ENCODE measurements at places on chromosomes 11 and 22.

DNA sequence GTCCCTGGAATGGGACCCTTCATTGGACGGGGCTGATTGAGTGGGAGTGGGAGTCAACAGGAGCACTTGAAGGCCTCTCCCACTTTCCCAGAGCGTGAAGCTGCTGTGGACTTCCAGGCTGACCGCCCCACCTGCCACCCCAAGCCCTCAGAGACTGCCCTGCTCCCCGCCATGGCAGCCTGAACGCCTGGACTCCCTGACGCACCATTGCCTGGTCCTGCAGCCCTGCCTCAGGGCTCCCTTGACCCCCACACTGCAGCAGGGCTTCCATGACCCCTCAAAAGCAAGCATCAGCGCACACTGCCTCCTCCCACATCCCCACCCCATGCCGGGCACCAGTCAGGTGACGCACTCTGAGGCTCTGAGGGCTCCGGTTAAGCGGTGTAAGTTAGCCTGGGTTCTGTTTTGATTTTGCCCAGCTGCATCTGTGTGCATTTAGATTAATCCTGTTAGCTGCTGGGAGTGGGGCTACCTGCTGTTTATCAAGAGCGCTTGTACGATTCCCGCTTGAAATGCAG lies 39.4 kb downstream of the TRIM29 start:
- DNase-seq = no peak

GRCh38 chr22:49554741-49555140 lies 272.9 kb downstream of the BRD1 start:
- DNase-seq = no peak

GRCh38 chr11:76667271-76667818 lies 3.2 kb downstream of the LRRC32 start:
- DNase-seq = no peak

- no peak for DNase-seq
These were observed 57.4 kb upstream of the WNT11 start for GRCh38 chr11:76263657-76264056.

- no peak for DNase-seq
These were observed 123.9 kb downstream of the CTNND1 start for GRCh38 chr11:57885298-57886050.

GRCh38 chr11:31809857-31810778 lies 1.0 kb downstream of the PAX6 start:
- peak; percentile 49 for DNase-seq

DNA sequence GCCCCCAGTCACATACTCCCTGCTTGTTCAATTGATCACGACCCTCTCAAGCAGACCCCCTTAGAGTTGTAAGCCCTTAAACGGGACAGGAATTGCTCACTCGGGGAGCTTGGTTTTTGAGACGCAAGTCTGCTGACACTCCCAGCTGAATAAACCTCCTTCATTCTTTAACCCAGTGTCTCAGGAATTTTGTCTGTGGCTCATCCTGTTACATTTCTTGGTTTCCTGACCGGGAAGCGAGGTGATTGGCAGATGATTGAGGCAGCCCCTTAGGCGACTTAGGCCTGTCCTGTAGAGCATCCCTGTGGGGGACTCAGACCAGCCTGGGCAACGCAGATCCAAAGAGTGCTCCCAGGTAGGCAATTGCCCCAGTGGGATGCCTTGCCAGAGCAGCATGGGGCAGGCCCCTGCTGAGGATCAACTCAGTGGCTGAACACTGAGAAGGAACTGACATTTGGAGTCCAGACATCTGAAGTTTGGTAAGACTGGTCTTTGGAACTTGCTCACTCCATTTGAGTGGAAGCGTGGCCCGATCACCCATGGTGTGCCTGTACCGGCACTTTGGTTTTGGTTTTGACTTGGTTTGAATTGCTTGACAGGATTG lies 51.5 kb downstream of the NEU3 start:
- DNase-seq = no peak

DNA sequence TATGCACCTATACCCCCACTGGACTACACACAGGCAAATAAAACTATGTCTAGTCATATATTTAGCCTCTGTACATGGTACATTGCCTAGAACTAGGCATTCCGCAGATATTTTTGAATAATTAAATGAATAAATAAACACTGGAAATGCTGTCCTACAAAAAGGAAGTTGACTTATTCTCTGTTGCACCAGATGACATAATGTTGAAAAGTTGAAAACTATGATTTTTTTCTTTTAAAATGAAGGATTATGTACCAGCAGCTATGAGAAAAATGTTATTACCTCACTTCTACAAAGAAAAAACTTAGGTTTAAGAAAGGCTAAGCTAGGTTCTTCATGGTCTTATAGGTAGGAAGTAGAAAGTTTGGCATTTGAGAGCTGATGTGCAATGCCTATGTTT lies 856.6 kb downstream of the METTL15 start:
- DNase-seq = no peak

GRCh38 chr11:45501392-45502225 lies 163.8 kb downstream of the CHST1 start:
- no peak for DNase-seq

- no peak for DNase-seq
These were observed 39.2 kb downstream of the TMEM135 start for GRCh38 chr11:87076874-87077429.

GRCh38 chr11:61173456-61173855 lies 12.2 kb upstream of the VPS37C start:
- DNase-seq = no peak

- peak; percentile 68 for DNase-seq
These were observed 15.2 kb upstream of the TH start for GRCh38 chr11:2186669-2187279.

GRCh38 chr11:45913942-45914635 lies 3.6 kb downstream of the PEX16 start:
- DNase-seq = no peak

DNA sequence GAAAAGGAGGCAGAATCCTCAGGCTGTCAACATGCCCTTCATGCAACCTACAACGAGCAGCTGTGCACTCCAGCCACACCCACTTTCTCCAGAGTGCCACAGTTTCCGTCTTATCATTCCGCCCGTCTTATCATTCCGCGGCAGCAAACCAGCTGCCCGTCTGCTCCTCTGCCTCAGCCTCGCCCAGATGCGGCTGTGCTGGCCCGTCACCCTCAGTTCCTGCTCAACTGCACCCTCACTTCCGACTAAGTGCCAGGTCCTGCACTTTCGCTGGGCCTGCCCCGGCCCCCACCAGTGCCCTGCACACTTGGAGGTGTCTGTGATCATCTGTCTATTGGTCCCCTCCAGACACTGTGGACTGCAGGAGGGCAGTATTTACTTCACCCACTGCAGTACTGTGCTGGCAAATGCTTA lies 43.7 kb downstream of the MICAL3 start:
- peak; percentile 47 for DNase-seq

DNA sequence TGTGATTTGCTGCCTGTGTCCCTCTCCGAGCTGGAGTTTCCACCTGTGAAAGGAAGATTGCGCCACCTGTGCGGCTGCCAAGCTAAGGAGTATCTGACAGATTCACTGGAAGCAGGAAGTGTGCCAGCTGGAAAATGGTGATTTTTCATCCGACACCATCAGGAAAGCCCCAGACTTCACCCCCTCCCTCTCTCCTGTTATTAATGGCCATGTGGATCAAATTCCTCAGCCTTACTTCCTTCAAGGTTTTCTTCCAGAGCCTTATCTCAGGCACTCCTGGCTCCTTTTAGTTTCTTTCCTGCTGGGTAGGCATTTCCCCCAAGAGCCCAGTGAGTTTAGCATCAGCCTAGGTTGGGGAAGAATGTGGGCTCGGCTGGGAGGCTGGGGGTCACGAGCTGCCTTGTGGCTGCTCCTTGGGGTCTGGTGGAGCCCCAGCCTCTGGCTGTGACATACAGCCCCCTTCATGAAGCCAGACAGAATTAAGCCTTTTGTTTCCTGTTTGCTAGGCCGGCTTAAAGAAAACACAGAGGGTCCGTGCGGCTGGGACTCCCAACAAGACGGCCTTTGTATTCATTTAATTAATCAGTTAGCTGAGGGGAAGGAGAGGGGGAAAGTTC lies 37.1 kb downstream of the PKNOX2 start:
- DNase-seq = no peak

DNA sequence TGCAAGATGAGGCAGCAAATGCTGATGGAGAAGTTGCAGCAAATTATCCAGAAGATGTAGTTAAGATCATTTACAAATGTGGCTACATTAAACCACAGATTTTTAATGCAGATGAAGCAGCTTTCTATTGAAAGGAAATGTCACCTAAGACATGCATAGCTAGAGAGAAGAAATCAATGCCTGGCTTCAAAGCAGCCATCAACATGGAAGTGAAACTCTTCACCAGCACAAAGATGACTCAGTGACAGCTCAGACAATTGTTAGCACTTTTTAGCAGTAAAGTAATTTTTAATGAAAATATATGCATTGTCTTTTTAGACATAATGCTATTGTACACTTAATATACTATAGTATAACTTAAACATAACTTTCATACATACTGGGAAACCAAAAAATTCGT lies 71.4 kb downstream of the FANCF start:
- no peak for DNase-seq

GRCh38 chr11:76131142-76131541 lies 75.2 kb downstream of the WNT11 start:
- DNase-seq = no peak

DNA sequence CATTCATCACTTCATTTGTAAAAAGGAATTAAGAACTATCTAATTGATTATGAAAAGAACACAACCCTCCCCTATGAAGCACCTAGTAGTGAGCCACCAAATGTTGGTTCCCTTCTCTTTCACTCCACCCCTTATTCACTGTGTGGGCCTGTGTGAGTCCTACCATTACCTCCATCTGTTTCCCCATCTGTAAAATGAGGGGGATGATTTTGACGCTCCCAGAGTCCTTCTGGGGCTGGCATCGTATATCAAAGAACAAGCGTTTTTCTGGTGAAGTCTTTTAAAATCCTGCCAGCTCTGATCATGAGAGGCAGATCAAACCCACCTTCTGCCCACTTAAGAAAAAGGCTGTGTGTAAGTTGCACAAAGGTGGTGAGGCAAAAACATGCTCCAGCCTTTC lies 96.6 kb upstream of the SEZ6L start:
- DNase-seq = no peak

DNA sequence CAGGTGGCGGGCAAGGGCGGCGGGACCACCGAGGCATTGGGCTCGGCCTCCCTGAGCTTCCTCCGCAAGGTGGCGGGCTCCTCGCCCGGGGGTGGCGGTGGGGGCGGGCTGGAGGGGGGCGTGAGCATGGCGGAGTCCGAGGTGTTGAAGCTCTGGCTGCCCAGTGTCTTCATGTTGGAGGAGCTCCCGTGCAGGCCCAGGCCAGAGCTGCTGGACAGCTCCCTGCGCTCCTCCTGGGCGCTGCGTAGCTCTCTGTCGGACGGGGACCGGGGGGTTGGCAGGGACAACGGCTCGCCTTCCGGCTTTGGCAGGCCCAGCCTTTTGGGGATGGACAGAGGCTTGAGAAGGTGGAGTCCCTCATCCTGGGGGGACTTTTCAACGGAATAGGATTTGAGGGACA lies 43.9 kb upstream of the BID start:
- DNase-seq = no peak

DNA sequence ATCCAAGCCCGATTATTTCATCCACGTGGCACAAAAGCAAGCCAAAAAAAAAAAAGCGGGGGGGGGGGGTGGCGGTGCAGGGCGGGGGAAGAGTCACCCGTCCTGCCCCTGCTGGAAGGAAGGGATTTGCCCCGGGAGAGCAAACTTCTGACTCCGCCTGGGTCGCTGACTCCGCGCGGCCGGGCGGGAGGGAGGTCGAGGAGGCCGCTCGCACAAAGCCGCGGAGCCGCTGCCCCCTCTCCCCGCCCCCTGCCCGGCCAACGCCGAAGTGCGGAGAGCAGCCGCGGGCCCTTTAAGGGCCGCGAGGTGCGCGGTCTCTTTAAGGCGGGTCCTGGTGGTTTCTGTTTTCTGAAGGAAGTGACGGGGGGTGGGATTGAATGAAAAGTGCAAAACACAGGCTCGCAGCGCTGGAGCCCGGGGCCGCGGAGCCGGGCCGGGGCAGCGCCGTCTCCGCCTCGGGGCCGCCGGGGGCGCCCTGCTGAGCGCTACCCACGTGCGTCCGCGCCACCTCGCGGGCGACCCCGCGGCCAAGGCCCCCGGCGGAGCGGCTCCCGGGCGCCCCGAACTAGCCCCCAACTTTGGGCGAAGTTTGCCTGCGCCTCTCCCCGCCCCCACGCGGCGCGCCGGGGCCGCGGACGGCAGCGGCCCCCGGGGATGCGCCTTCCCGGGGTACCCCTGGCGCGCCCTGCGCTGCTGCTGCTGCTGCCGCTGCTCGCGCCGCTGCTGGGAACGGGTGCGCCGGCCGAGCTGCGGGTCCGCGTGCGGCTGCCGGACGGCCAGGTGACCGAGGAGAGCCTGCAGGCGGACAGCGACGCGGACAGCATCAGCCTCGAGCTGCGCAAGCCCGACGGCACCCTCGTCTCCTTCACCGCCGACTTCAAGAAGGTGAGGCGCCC lies at the start of gene OAF:
Gene OAF (plus strand): TSS at position 407 of the 896 bp plus-strand sequence. CDS start 248 bp downstream, at position 655.
- DNase-seq = peak; percentile 76

DNA sequence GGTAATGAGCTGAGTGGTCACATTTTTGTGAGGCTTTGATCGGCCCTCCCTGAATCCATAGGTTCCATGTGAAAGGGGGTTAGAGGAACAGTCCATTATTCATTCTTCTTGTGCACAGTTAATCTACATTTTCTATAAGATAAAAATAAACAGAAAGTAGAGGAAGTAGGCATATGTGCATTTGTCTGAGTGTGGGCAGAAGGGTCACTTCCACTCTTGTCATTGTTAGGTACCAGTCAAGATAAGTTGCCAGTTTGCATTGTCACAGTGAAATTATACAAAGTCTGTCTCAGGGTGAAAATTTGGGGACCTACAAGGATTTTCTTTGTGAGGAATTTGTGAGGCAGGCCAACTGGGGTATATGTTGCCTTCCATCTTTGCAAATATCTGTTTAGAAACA lies 4.6 kb upstream of the APOL4 start:
- DNase-seq = no peak

- no peak for DNase-seq
These were observed 9.2 kb downstream of the CCDC34 start for GRCh38 chr11:27353593-27354358.

DNA sequence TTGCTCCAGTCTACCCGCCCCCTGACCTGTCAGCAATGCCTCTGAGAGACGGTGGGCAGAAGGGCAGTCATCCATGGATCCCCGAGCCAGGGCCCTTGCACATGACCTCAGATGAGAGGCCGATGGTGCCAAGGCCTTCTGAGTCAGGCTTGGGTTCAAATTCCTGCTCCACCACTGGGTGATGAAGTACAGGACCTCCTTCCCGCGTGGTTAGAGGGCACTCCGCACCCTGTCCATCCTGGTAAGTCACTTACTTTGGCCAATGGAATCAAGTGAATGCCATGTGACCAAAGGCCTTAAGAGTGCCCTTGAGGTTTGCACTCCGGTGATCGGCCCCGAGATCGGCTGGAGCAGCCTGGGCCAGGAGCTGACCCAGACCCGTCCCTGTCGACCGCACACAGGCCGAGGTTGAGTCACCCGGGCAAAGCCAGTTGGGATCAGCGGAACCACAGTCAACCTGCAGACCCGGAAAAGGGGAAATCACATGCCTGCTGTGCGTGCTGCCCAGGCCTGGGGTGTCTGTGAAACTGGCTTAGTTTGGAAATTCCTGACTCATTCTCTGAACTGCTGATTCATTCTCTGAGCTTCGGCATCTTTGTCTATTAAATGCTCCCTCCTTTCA lies 48.9 kb downstream of the RTL6 start:
- DNase-seq = peak; percentile 23

- DNase-seq = no peak
These were observed 92.1 kb downstream of the CACNA1I start for GRCh38 chr22:39662686-39663052.

- no peak for DNase-seq
These were observed 12.7 kb upstream of the CELSR1 start for GRCh38 chr22:46549971-46550641.

Data from activated T-cell treated with anti-CD3 and anti-CD28 coated beads, Interleukin-2, amount 50 U/mL, for 24 hours (primary cell).